AG08396 (cell line): ENCODE measurements at places on chromosomes 1 and 21.

DNA sequence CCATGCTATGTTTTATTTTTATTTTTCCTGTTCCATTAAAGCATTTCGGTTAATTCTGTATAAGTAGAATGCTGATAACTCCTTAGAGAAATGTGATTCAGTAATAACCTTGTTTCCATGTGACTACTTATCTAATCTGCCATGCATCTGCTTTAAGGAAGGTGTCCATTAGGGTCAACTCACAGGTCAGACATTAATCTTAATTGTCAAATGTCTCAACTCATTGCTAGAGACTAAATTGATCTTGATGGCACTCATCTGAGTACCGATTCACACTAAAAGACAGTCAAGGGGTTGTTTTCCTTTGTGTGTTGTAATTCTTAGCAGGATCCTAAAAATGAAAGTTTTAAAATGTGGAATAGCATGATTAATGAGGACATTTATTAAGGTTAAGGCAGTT is 41.8 kb downstream of the ITSN1 start:
- no peak for DNase-seq

DNA sequence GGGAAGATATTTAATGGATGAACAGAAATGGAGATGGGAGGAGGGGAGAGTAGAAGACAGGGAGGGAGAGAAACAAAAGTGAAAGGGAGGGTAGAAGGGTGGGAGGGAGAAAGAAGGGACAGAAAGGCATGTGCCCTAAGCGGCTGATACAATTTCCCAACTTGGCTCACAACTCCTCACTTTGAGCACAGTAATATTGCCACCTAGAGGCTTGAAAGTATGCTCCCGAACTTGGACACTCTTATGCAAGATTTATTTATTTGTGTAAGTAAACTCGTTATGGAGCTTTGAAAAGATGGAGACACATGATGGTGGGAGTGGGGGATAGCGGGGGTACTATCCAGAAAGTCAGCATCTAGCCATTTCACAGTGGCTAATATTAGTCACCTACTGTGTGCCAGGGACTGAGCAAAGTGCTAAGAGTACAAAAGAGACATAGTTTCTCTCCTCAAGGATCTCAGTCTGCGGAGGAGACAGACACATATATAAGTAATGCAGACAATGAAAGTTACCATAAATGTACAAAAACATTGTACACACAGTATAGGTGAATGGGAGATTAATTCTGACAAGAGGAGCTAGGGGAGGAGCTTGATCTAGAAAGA is 189.7 kb downstream of the SEC16B start:
- peak; percentile 33 for DNase-seq

DNA sequence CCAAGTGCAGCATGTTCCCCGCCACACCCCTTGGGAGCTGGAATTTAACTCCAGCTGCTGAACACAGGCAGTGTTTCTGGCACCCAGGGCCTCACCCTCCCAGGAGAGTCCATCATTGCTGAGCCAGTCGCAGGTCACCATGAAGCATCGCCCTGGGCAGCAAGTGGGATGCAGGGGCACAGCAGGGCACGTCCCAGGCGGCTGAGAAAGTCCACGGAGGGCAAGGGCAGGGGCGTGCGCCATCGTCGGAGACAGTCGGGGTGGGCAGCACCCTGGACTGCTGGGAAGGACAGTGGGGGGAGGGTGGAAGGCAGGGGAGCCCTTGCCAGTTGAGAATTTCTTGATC is 69.2 kb upstream of the PDE9A start:
- DNase-seq: no peak

DNA sequence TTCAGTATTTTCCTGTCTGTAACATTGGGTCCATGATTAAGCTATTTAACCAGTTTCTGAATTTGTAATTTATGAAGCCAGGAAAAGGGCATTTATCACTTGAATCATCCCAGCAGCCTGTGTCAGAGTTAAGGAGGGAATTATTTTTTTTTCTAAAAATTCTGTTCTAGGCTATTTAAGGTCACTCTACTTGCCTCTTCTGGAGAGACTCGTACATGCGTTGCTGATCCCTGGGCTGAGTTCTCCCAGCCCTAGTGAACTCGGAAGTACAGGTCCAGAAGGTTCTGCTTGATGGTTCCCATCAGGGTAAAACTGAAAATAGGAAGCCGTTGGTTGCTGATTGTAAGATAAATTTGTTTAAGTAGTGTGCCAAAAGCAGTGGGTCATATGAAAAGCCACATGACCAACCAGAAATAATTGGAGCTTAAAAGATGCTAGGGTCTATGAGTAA is 90.7 kb downstream of the GPR88 start:
- no peak for DNase-seq

DNA sequence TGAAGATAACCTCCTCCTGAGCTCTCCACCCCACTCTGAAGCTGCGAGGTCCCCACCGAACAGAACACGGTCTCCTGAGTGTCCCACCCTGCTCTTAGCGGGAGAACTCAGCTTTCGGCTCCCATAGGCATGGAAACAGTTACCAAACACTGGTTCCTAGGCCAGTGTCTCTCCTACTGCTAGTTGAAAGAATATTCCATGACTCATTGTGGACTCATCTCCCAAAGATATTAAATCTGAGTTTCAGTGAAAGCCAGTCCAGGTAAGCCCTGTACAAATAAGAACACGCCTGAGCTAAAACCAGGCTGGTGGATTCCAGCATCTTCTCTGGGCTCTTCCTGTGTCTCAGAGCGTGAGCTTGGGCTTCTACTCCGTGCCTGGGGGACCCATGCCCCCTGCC is 107.5 kb upstream of the CLDN14 start:
- DNase-seq: no peak

GRCh38 chr1:100308777-100309176 is 42.8 kb downstream of the RTCA start:
- no peak for DNase-seq

- no peak for DNase-seq
These were observed 93.7 kb downstream of the DHRS3 start for GRCh38 chr1:12524266-12524665.
